ENCODE measurements at places on chromosomes 2 and 18.

GRCh38 chr2:32656069-32656468 is 28.2 kb downstream of the TTC27 start:
- DNase-seq: no peak

DNA sequence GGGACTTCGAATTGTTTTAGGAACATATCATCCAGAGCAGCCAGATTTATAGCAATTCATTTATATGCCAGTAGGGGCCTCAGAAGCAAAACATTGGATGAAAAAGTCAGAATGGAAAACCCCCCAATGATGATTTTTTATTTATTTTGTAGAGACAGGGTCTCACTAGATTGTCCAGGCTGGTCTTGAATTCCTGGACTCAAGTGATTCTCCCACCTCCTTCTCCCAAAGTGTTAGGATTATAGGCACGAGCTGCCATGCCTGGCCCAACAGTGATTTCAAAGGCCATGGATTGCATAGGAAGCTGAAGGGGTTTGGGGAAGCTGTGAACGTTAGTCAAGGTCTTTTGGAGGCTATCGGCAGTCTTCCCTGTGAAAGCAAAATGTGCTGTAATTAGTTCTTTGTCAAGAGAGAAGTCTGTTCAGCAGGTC is 21.9 kb upstream of the MCFD2 start:
- DNase-seq: no peak

GRCh38 chr2:236045251-236046235 is 122.6 kb downstream of the GBX2 start:
- no peak for DNase-seq

- no peak for DNase-seq
Measured at GRCh38 chr2:142710336-142710735, 167.1 kb upstream of the KYNU start.

Data from activated CD4-positive, alpha-beta T cell treated with anti-CD3 and anti-CD28 coated beads, Interleukin-2, Interleukin-6, amounts not matched to agents 100 ng/mL and 50 ng/mL, durations not matched to agents 16 hours and 8 hours (primary cell).